NCI-H524 (cell line): ENCODE measurements at places on chromosomes 1 and 21.

- no peak for DNase-seq
Measured at GRCh38 chr1:228420968-228421826, 4.5 kb upstream of the TRIM17 start.

- peak; percentile 5 for DNase-seq
Measured at GRCh38 chr1:92169214-92170005, 48.3 kb upstream of the C1orf146 start.

- DNase-seq, result peak; percentile 61
Measured at GRCh38 chr1:59414406-59415133, 117.7 kb downstream of the FGGY start.

GRCh38 chr1:5198328-5198727 is 543.9 kb downstream of the AJAP1 start:
- no peak for DNase-seq
